ENCODE measurements at places on chromosomes 13 and 19.

DNA sequence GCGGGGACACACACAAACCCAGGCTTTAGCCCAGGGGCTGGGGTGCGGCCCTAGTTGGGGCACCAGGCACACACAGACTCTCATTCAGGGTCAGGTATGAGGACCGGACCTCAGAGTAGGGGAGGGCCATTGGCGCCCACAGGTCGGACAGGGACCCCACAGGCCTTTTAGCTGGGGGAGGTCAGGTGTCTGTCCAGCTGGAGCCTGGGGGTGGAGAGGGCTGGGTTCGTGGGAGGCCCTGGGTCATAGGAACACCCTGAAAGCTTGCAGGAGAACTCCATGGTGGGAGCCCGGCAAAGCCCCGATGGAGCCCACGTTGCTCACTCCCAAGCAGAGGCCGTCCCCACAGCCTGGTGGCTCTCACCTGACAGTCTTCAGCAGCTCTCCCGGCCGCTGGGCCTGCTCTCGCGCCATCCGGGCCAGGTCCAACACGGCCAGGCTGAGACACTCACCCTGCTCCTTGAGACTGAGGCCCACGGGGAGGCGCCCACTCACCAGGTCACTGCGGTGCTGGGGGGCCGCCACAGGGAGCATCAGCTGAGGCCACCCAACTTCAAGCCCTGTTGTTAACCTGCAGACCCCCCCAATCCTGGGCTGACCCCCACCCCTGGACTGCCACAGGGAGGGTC is 5.0 kb downstream of the JAK3 start:
- no peak for DNase-seq

- no peak for DNase-seq
Measured at GRCh38 chr19:45515081-45515624, 7.9 kb downstream of the VASP start.

- no peak for DNase-seq
Measured at GRCh38 chr13:30624630-30625029, 6.9 kb downstream of the USPL1 start.

- DNase-seq = no peak
Measured at GRCh38 chr19:10533646-10534386, 9.9 kb upstream of the ATG4D start.

GRCh38 chr13:113643593-113643992 is 14.4 kb downstream of the ATP4B start:
- DNase-seq = no peak

GRCh38 chr13:40290758-40291157 is 375.7 kb downstream of the FOXO1 start:
- no peak for DNase-seq

DNA sequence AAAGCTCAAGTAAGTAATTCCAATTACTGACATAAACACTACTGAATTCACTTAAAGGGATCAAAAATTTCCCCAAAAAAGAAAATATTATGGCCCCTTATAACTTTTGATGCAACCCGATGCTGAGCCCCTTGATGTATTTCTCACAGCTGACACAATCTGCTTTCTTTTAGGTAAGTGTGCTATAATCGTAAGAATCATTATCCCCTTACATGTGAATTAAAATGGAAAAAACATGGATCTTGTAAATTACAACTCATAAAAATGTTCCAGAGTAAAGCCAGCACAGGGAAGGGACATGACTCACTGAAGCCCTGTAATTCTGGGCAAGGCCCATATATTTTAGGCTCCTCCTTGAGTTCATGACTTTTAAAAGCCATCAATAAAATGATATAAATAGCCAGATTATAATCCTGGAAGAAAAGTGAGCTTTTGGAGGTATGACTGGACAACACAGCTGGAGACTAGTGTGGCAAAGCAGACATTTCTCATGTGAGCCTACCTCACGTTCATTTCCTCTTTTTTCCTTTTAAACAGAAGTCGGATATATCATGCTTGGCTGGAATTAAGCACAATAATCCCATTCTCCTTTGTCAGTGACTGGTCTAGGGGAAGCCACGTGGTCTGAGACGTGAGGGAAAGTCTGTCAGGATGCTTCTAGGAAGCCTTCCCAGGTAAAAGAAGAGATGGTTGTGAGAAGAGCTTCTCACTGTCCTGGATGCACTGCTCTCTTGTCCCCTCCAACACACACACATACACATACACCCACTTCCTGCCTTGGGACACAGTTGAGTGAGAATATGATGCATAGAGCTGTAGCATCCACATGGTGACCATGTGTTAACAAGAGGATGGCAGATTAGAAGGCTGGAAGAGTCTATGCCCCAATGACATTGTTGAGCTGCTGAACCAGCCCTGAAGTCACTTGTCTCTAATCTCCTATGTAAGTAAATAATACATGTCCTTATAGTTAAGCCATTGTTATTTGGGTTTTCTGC is 165.4 kb downstream of the RGCC start:
- no peak for DNase-seq

DNA sequence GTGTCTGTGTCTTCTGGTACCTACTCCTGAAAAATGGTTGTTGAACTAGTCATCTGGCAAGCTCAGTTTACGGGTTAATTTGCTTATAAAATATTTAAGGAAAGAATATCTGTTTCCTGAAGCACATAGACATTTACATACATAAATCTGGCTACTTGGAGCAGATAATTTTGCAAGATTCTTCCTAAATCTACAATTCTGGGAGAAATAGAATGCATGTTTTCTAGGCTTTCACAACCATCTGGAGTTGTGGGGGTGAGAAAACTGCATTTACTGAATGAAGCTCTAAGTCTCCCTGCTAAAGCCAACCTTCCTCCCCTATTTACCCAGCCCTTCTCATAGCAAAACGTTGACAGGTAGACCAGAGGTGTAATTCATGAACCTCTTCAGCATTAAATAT is 393.7 kb upstream of the ARGLU1 start:
- no peak for DNase-seq

DNA sequence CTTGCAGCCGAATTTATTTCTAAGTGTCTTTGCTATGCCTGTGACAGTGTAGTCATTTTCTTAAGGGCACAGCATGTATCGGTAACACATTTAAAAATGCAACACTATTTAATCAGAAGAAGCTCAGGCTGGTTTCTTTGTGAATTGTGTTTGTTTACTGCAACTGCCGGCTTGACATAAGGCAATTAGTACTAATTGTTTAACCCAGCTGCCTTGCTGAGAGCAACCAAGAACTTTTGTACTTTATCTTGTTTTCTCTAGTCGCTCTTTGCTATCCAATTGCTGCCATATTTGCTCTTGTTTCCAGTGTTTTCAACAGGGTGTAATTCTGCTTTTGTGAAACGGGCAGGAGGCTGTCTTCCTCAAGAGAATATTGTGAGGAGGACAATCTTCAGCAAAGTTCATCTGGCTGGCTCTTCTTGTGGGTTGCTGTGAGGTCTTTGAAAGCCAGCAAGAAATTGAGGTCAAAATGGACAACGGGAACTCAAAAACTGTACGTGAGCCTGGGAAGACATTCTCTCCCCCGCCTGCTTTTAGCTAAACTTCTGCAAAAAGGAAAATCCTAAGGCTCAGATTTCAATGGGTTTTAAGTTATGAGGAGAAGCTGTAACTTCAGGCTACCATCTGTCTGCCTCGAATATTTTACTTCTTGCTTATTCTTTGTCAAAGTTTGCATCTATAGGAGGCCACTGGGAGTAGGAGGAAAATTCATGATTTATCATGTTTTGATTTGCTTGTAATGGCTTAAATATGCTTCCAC is 75.8 kb upstream of the TSHZ3 start:
- no peak for DNase-seq

GRCh38 chr19:54104998-54105715 is 2.5 kb downstream of the NDUFA3 start:
- no peak for DNase-seq

DNA sequence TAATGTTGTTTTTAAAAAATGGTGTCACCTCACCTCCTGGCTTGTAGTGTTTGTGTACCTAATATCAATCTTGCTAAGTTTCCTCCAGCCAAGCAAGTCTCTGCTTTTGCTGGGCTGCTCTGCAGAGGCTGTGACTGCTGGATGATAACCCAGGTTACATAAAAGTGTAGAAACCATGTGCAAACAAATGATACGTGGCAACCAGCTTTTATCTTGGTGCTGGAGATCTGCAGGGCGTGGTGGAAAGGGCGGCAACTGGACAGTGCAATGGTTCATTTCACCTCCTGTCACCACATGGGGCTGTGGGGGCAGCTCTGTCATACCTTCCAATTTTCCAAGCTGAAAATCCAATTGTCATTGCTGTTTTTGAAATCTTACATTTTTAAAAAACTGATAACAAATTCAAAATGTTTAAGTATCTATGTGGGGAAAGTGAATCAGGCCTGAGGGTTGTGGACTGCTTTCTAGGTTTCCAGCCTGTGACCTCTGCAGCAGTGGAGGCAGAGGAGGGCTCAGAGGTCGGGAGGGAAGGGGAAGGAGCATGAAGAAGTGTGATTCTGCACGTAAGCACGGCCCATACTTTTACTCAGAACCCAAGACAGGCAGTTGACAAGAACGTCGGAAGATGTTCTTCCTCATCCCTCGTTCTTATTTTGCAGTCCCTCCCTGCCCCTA is 9.7 kb downstream of the GPR42 start:
- no peak for DNase-seq

GRCh38 chr19:48659768-48660167 is 13.0 kb downstream of the NTN5 start:
- DNase-seq = no peak

DNA sequence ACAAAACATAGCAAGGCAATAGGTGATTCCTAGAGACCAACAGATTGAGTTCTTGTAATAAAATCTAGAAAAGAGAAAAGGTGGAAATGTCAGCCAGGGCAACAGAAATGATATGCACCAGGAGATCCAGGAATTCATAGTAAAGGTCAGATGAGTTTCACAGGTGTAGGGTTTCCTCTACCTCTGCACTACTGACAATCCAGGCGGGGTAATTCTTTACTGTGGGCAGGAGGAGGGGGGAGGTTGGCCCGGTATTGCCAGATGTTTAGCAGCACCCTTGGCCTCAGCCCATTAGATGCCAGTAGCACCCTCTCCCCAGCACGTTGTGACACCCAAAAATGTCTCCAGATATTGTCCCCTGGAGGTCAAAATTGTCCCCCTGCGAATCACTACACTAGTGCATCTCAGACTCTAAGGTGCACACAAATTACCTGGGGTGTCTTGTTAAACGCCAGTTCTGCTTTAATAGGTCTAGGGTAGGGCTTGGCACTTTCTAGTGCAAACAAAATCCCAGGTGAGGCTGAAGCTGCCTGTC is 3.5 kb upstream of the UBAC2 start:
- no peak for DNase-seq

DNA sequence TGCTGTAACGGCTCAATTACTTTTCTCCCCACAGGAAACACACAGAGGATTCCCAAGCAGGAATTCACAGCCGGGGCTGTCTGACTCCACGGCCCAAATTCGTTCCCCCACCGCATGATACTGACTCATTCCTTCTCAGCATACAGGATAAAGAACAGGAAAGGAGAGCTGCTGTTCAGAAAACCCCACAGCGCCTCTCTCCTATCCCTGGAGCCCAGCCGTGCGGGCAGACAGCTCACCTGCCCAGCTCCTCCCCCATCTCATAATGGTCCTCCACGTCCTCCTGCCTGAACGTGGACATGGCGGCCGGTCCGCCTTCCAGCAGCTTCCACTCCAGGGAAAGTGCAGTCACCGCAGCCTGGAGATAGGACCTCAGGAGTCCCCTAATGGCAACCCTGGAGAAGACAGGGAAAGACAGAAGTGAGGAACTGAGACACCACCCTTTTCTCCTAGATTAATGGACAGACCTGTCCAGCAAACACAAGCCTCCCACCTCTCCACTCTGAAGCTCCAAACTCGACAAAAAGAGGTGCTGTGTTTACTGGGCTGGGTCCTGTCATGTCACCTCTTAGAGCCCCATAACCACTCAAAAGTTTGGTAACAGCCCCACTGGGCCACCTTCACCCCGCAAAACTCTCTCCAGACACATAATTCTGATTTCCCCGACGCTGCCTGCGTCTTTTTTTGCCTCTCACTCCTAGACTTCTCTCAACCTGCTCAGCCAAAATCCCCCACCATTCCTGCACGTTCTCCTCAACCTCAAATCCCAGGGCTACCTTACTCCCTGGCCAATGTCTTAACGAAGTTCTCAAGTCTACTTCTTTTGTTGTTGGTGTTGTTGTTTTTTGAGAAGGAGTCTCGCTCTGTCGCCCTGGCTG is 1.2 kb downstream of the DAPK3 start:
- DNase-seq = no peak

- no peak for DNase-seq
Measured at GRCh38 chr19:3250675-3251074, 26.2 kb downstream of the CELF5 start.

DNA sequence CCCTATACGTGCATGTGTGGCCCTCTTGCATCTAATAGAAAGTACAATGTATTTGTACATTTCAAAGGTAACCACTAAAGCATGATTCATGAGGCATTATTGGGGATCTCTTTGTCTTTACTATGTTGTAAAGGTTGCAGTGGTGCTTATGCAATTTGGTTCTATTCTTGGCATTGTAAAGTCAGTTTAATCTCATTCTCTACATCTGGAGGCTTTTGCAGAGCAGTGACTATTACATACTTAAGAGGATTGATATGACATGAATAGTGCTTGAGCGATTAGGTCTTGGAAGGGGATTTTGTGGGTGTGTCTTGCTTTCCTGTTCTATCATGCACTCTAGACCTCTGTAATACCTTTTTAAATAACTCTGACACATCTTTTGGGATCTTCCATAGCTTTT is 610.0 kb downstream of the EFNB2 start:
- DNase-seq = no peak

DNA sequence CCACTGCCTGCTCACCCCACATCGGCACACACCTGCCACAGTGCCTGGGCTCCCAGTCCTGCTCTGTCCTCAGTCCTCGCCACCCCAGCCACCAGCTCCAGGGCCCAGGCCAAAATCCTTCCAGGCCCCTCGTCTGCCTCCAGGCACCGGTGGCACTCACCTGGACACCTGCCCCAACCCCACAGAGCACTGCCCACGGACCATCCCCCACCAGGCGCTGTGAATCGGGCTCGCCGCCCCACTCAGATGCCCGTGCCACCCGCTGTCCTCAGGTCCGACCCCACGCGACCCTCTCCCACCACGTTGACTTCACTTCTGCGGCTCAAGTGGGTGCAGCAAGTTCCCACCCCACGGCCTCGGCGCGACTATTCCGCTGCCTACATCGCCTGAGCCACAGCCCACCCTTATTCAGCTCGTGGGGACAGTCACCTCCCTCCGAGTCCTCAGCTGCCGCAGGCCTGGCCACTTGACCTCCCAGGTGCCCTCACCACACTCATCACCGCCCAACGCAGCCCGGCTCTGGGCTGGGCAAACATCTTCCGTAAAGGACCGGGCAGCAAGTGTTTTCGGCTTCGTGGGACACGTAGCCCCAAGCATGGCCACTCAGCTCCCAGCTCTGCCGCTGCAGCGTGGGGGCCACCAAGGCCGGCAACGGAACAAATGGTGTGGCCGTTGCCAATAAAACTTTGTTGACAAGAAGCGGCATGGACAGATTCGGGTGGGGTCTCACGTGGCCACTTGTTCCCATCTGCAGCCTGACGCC is 5.7 kb downstream of the PIP5K1C start:
- DNase-seq = no peak

- no peak for DNase-seq
Measured at GRCh38 chr19:29696565-29696846, 18.6 kb downstream of the C19orf12 start.

GRCh38 chr13:32845952-32846950 is 170.0 kb upstream of the KL start:
- DNase-seq = peak; percentile 68

- DNase-seq = no peak
Measured at GRCh38 chr13:47250146-47250545, 353.3 kb upstream of the HTR2A start.
